Stromal cell of bone marrow (primary cell): ENCODE measurements at places on chromosomes 6 and 20.

GRCh38 chr6:11241793-11242201 lies 9.3 kb upstream of the NEDD9 start:
- no peak for DNase-seq

DNA sequence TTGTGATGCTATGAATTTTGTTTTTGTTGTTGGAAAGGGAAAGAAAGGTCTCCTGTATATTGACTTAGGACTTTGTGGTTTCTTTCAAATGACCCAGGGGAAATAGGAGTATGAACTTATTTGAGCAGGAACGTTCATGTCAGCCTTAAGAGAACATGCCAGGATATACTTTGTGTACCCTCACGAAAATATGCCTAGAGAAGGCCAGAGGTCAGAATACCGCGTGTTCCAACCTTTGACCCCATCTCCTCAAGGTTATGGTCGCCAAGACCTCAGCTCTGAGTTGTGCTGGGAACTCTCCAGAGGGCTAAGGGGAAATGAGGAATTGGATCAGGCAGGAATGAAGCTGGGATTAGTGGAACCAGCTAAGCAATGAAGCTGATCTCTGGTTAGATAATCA lies 11.5 kb downstream of the TTLL9 start:
- no peak for DNase-seq

- no peak for DNase-seq
Measured at GRCh38 chr6:82597201-82597600, 233.6 kb downstream of the TPBG start.

DNA sequence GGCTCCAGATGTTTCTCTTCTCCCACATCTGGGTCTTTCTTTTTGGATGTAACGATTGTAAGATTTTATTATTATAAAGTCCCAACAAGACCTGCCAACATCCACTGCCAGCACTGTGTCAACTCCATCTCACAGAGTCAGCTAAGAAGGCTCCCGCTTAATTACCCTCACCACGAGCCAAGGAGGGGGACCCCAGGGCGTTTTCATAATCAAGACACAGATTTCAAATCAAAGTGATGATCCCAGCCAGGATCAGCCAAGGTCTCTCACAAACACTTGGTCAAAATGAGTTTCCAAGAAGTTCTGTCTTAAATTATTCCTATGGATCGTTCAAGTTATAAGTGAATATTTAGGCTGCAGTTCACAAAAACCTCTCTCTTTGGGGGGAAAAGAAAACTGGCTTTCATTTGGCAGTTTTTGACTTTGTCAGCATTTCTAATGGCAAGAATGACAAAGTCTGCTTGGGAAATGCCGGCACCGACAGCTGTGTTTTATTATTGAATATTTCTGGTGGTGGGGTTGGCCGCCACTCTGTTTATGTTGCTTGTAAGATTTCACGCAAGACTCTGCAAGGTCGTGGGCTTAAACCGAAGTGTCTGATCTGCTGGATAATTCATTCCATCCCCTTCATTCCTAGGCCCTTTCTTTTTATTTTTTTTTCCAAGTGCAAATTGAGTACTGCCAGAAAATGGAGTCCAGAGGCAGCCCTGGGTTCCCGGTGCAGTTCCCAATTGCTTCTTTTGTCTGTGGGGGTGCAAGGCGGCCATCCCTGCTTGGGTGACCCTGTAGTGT lies 170.2 kb upstream of the PMEPA1 start:
- peak; percentile 58 for DNase-seq

GRCh38 chr6:25743868-25744267 lies 10.7 kb upstream of the SLC17A4 start:
- DNase-seq, result no peak

GRCh38 chr6:28589234-28589956 lies 63.7 kb downstream of the GPX5 start:
- DNase-seq, result peak; percentile 49

DNA sequence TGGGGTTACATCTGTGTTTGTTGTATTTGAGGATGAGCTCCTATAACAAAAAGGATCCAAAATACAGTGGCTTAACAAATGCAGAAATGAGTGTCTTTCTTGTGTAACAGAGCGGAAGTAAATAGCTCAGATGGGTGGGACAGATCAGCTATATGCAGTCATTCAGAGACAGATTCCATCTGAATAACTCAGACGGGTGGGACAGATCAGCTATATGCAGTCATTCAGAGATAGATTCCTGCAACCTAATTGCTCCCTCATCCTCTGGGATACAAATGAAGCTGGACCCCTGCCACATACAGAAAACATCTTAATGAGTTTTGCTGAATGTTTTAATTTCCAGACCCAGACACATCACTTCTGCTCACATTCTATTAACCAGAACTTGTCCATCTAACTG lies 332.3 kb downstream of the BCKDHB start:
- DNase-seq, result peak; percentile 36

DNA sequence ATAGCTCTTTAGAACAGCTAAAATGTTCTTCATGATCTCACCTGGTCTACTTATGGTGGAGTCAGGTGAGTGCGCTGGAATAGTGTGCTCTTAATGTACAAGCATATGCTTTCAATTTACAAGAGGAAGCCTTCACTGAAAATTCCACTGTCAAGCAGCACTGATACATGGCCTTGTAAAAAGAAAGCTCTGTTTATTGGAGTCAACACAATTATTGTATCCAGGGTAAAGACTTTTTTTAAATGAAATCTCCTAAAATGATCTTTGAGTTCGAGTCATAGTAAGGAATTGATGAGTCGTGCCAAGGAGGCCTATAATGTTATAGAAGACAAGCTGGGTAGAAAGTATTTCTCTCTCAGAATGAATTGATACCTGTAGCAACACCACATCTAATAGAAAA lies 41.6 kb upstream of the CARMIL1 start:
- peak; percentile 40 for DNase-seq

DNA sequence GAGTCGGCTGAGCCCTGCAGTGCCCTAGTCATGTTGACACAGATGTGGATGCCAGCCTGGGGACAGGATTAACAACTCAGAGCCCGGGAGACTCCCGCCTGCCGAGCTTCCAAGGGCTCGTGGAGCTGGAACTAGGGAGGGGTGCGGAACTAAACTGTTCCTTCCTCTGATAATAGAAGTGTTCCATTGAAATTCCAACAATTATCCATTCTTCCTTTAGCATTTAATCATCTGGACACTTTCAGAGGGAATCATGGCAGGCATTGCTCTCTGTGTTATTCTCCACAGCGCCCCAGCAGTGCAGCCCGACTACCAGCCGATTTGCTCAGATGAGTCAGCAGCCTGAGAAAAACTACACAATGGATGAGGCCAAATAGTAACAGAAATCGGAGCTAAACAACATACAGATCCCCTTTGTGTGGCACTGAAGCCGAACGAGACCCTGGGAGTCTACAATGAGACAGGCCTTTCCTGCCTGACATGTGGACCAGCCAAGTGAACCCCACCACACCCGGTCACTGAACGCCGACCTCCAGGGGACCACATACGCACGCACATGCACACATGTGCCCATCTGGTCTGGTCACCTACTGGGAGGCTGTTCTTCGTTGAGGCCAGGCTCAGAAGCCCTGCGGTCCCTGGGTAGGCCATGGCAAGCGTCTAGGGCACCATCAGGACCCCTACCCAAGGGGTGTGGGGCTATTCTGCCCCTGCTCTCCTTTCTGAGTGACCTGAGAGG lies 238.4 kb upstream of the AFDN start:
- no peak for DNase-seq

- DNase-seq, result no peak
Measured at GRCh38 chr6:128822271-128822670, 60.7 kb upstream of the LAMA2 start.

GRCh38 chr6:19180348-19181072 lies 656.7 kb upstream of the ID4 start:
- peak; percentile 25 for DNase-seq

GRCh38 chr20:47099093-47099492 lies 204.4 kb downstream of the EYA2 start:
- no peak for DNase-seq
